ENCODE measurements at places on chromosomes 4 and X.

DNA sequence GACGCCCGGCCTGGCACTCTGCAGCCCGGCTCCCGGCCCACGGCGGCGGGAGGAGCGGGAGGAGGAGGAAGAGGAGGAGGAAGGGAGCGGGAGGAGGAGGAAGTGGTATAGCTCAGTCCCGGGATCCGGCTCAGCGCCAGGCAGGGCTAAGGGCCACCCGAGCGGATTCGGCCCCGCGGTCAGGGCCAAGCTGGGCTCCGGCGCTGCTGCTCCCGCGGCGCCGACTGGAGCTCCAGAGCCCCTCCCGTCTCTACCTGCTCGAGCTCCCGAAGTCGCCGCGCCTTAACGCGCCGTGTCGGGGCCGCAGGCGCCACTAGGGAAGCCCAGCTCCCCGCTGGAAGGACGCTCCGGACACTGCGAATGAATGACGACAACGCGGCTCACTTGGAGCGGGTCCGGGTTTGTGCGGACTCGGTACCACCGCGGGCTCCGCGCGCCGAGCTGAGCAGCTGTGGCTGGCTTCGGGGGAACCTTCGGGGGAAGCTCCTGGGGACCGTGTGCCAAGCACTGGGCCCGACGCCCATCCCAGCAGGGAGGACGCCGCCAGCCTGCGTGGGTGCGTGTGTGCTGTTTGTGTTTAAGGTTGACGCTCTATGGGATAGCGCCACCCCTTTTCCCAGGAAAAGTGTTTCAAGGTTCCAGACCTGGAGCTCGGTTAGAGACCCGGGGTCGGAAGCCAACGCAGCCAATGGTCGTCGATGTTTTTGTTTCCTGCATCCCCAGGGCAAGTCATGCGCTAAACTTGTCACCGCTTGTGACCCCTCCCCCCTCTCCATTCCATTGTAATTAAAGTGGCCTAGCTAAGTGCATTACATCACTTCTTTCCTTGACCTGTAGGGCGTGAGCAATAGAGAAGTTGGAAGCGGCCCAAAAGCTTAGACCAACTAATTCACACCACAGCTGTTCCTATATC lies at the start of gene TBC1D9:
Gene TBC1D9, minus strand, starts transcription at position 67 of the 913 bp plus-strand sequence. CDS start 340 bp downstream, outside the sequence.
- DNase-seq: peak; percentile 69

DNA sequence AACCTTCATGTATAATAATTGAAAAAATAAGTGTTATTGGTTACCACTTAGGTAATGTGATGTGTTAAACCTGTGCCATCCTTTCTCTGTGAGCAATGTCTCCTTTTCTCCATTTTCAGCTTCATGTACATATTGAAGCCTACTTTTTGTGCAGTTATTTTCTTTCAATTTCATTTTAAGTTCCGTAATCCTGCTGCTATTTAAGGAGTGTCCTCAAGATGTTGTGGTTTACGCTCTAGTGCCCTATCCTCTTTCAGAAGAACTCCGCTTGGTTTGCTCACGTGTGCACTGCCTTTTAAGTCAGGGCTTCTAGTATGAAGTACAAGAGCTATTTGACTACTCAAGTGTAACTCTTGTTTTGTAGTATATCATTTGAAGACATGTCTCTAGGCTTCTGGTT lies 2253.2 kb upstream of the TENM3 start:
- no peak for DNase-seq

DNA sequence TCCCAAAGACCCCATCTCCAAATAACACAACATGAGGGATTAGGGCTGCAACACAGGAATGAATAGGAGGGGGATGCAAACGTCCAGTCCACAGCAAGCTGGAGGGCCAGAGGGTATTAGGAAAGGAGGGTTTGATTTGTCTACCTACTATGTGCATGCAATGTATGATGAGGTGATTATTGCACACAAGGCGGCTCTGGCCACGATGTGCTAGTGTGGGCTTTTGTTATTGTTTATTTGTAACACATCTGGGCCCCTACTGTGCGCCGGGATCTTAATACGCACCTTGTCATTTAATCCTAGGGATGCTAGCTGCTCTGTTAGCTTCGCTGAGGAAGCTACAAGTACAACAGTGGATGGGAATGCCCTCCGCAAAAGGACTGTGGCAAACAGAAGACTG lies 19.5 kb downstream of the SH3KBP1 start:
- no peak for DNase-seq

DNA sequence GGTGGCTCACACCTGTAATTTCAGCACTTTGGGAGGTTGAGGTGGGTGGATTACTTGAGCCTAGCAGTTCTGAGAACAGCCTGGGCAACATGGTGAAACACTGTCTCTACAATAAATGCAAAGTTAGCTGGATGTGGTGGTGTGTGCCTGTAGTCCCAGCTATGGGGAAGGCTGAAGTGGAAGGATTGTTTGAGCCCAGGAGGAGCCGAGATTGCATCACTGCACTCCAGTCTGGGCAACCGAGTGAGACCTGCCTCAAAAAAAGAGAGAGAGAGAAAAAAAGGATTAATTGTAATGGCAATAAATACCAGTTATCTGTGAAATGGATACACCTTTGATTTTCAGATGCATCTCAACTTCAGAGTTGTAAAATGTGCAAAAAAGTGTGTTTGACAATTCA lies 58.8 kb downstream of the SPRY1 start:
- DNase-seq: no peak

DNA sequence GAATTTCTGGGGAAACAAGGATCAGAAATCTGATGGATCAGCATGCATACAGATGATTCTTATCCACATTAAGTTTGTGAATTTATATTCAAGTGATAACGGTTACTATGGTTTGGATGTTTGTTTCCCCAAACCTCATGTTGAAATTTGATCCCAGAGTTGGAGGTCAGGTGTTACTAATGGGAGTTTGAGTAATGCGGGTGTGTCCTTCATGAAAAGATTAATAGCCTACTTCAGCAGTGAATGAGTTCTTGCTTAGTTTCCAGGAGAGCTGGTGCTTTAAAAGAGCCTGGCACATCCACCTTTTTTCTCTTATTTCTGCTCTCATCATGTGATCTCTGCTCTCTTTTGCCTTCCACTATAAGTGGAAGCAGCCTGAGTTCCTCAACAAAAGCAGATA lies 712.4 kb downstream of the IL1RAPL1 start:
- DNase-seq: no peak

- no peak for DNase-seq
Observed at GRCh38 chr4:98352940-98353339, 91.8 kb downstream of the RAP1GDS1 start.

GRCh38 chr4:85909851-85910250 lies 434.9 kb downstream of the ARHGAP24 start:
- no peak for DNase-seq

- no peak for DNase-seq
Observed at GRCh38 chr4:57710053-57710452, 599.9 kb upstream of the IGFBP7 start.

- DNase-seq: no peak
Observed at GRCh38 chrX:17605676-17606075, 131.6 kb upstream of the SCML1 start.

DNA sequence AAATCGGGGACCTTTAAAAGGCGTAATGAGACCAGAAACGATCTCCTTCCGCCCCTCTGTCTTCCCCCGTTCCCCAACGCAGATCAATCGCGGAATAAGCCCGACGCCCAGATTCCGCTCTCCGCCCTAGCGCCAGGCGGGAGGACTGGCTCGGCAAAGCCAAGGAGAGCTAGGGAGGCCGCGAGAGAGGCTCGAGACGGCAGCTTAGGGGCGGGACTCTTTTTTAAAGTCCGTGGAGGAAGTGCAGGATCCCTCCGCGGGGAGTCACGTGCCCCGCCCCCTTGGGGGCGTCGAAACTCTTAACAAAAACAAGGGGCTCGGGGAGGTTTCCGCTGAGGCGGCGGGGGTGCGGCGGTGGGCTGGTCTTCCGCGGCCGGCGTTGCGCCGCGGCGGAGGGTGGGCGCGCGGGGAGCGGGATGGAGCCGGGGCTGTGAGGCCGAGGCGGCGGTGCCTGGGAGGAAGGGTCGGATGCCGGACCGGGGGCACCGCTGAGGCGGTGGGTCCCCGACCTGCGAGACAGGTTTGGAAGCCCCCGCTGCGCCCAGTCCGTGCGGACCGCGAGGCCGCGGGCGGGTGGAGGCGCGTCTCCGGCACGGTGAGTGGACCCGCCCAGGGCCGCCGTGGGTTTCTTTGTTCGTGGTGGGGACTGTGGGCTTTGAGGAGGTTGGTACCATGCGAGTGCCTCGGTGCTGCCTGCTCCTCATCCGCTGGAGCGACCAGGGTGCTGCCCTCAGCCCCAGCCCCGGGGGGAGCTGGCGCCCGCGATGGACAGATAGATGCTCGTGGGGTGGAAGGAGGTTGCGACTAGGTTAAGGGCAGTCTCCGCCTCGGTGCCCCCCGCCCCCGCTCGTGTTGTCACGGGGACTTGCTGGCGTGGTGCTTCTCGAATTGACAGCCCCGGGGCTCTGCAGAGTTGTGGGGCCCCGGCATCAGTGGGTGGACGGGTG lies at the start of gene CCNG2:
Gene CCNG2, plus strand, starts transcription at position 296 of the 947 bp plus-strand sequence. CDS start 1,326 bp downstream, outside the sequence.
- peak; percentile 97 for DNase-seq

DNA sequence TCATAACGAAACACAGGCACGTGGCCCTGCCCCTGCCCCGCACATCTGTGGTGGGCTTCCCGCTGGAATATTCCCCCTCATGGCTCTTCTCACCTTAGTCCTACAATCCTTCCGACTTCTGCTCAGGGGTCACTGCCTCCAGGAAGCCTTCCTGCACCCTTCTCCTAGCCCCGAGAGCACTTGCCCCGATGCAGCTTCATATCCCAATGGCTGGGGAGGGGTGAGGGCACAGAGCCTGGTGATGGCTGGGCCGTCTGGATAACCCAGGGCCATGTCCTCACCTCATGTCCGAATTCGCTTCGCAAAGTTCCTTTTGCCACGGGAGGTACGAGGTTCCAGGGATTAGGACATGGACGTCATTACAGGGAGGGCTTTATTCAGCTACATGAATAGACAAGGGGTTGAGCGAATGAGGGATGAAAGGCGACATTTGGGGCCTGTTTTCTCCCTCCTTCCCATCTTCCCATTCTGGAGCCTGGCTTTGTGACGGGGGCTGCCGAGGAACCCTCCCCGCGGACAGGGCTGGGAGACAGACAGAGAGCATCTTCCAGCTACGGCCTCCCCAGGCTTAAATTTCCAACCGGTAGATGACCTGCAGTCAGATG lies 35.5 kb upstream of the HMX1 start:
- no peak for DNase-seq

Measured in memory B cell (primary cell).